Stimulated activated CD4-positive, alpha-beta T cell treated with anti-CD3 and anti-CD28 coated beads, Interleukin-4, amount 100 ng/mL, for 24 hours (primary cell): ENCODE measurements at places on chromosomes 13 and 19.

DNA sequence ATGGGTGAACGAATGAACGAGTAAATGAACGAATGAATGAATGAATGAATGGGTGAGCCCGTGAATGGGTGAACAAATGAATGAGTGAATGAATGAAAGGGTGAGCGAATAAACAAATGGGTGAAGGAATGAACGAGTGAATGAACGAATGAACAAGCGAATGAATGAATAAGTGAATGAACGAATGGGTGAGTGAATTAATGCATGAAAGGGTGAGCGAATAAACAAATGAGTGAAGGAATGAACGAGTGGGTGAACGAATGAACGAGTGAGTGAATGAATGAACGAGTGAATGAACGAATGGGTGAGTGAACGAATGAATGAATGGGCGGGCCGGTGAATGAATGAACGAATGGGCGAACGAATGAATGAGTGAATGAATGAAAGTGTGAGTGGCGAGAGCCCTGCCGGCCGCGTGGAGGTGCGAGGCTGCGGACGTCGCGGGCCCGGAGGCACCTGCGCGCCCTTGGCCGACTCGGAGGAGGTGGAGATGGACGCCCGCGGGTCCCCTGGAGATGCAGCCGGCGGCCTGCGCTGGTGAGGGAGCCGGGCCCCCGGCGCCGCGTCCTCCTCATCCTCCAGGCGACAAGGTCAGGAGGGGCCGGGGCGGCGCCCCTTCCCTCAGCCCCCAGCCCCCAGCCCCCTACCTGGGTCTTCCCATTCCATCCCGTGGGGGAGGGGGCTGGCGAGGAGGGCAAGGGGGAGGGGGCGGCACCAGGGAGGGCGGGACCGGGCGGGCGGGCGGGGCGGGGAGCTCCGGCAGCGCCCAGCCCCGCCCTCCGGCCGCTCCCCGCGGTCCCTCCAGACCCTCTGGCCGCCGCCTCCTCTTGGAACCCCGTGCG, 15.4 kb downstream of the ANKRD24 start:
- DNase-seq: no peak

DNA sequence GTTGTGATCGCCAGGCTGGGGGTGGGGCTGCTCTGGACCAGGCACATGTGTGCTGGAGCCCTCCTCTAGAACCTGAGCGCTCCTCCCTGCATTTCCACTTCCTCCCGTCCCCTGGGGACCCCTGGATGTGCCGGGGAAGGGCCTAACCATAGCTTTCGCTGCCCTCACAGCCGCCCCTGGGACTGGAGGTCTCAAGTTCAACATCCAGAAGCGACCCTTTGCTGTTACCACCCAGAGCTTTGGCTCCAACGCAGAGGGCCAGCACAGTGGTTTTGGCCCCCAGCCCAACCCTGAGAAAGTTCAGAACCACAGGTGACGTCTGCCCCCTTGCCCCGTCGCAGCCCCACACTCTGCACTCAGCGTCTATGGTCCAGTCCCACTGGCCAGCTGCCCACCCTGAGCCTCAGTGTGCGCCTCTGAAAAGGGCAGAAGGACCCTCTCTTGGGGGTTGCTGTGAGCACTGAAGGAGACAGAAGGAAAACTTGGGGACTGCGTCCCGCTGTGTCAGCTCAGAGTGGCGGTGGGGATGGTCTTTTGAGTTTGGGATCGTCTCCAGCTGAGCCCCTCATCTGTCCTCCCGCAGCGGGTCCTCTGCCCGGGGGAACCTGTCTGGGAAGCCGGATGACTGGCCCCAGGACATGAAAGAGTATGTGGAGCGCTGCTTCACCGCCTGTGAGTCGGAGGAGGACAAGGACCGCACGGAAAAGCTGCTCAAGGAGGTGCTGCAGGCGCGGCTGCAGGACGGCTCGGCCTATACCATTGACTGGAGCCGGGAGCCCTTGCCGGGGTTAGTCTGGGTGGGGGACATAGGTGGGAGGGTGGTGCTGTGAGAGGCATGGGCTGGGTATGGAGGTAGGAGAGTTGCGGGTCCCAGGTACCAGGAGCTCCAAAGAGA, 6.0 kb downstream of the LENG8 start:
- DNase-seq: no peak

GRCh38 chr19:5358173-5358800, 17.7 kb upstream of the PTPRS start:
- no peak for DNase-seq

DNA sequence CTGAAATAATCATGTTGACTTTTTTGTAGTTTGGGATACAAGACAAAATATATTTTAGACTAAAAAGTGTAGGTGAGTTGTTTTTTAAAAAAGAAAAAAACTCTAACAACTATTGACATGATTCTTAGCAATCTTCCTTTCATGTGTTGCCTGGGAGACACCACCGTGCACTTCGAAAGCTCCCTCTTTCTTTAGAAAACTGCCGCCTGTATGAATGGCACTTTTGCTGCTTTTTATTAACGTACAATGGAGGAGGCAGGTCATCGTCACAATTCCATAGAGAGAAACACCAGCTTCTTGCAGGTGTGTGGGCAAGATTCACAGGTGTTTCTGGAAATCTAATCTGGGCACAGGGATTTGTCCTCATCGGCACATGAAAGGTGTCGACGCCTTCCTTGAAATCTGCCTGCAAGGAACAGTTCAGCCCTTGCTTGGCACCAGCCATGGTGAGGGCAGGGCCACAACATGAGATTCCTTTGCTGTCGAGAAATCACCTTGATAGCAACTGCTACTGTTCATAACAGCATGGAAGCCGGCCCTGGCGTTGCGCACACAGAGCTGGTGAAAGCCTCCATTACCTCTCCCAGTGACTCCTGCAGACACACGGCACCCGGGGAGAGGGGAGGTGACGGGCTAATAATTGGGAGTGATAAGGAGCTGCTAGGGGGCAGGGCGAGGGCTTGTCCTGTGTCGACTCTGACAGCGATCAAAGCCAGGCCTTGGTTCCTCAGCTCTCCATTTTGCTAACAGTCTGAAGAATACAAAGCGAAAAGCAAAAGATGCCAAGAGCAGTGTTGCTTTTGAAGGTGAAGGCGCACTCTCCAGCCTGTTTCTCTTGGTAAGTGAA, 66.5 kb downstream of the EFNB2 start:
- no peak for DNase-seq

DNA sequence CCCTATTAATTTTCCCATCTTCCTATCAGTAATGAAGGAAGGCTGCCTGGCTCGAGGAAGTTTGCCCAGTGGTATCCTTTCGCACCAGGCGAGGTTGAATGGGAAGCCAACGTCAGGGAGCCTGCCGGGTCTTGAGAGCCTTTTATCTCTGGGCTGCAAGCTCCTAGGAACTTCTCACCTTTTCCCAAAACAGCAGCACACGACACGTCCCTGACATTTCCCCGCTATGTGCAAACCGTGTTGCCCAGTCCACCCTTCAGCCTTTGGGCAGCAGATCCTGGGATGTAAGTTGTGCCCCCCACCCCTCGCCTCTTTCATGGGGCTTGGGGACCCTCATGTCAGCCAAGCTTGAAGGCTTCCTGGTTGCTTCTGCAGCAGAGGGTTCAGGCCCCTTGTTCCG, 179.1 kb downstream of the ZNF536 start:
- no peak for DNase-seq

- DNase-seq: peak; percentile 58
Measured at GRCh38 chr19:29263305-29264135, 50.6 kb upstream of the UQCRFS1 start.

DNA sequence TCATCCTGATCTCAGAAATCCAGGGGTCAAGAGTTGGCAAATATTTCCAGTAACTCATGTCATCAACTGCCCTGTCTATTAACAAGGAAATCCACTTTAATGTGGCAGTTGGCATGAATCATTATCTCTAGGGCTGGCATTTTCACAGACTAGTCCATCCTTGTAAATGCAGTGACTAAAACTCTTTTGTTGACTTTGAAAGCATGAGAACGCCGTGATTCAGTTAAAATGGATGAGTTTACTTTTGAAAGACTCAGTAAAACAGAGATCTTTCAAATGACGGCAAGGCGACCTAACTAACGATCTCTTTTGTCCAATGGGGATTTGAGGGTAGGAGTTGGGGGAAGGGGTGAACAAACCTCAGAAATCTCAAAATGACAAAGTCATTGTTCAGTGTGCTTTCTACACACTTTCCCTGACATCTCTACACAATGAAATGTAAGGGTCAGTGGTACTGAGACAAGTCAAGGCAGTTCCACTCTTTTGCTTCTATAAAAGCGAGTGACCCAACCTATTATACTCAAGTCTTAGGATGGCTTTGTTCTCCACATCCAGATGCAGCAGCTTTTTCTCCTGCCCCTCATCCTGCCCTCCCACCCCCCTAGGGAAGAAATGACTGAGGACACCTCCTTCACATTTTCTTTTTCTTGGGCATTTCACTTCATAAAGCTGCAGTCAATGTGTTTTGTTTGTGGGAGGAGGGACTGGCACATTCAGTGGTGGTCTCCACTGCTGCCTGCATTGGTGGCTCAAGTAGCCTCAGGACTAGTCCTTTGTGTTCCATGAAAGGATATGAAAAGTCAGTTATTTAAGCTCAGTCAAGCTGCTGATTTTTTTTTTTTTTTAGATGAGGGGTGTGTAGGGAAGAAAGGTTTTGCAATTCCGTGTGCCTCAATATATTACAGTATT, 200.5 kb downstream of the ABCC4 start:
- no peak for DNase-seq

GRCh38 chr13:30647824-30648521, 30.3 kb downstream of the USPL1 start:
- DNase-seq: no peak

DNA sequence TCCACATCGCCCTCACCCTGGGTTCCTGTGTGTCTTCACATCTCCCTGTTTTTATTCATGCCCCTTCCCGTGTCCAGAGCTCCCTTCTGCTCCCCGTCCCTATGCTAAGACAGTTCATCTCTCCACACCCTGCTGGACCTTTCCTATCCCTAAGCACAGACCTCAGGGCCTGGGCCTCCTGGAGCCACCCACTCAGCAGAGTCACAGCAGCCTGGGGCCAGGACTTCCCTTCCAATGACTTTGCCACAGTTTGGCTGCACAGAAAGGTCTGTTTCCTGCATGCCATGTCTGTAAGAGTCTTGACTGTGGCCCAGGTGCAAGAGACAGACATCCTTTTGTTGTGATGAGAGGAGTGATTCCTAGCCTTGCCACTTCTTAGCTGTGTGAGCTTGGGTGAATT, 470.7 kb downstream of the TSHZ3 start:
- no peak for DNase-seq

GRCh38 chr13:111413407-111414187, 93.2 kb downstream of the TEX29 start:
- no peak for DNase-seq

- no peak for DNase-seq
Measured at GRCh38 chr19:2462635-2463421, 6.1 kb upstream of the LMNB2 start.

DNA sequence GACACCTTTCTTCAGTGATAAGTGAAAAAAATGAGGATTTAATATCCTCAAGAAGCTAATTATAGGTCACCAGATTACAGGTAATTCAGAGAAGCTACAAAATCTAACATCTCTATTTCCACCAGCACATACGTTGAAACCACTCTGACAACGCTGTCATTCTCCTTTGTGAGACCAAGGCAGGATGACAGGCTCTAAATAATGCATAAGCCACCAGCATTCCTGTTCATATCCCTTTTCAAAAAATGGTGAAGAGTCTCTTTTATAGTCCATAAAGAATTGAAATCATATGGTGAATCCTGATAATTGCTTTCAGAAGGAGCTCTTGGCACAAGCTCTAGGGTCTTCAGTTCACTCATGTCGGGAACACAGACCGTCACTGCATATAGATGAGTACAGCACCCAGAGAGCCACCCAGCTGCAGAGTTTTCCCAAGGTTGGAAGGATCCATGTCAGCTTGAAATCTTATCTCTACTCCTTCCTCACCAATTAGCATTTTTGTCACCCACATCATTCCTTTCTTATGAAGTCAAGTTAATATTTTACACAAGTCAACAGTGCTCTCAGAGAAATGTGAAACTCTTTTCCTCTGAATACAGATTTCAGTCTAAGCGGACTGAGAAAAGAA, 431.4 kb downstream of the TBC1D4 start:
- DNase-seq: no peak

DNA sequence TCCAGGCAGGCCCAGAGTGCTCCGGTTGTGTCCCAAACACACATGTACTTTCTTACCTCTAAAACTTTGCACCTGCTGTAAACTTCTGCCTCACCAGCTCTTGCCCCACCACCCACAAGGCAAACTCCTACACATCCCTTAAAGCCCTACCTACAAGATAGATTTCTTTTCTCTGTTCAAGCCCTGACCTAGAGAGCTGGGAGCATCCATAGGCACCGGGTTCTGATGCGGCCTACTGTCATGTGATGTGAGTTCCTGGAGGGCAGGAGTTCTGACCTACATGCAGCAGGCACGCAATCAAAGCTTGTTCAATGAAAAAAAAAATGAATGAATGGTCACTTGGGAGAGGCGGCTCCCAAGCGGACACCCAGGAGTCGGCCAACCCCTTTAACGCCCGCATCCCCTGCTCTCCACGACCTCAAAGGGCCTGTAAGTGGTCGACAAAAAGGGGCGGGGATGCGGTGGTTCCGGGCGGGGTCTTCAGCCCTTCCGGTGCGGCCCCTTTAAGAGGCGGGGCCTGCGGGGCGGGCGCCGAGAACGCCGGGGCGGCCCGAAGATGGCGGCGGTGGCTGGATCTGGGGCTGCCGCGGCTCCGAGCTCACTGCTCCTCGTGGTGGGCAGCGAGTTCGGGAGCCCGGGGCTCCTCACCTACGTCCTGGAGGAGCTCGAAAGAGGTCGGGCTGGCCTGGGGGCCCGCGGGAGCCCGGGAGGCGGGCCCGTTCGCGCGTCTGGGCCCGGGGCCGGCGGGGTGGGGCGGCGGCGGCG, at the start of gene MAP1S:
Gene MAP1S, plus strand, starts transcription at position 534 of the 765 bp plus-strand sequence. Its CDS starts 23 bp downstream, at position 557.
- DNase-seq: peak; percentile 71

GRCh38 chr13:20525144-20525600, 485 bp downstream of the CRYL1 start:
- DNase-seq: peak; percentile 15

- DNase-seq: peak; percentile 94
Measured at GRCh38 chr19:20661150-20661819, at the start of gene ZNF626. TSS of gene ZNF626 (minus strand) at chr19:20661571. CDS start at chr19:20661446, 125 bp downstream.

- DNase-seq: no peak
Measured at GRCh38 chr19:51326216-51327065, 15.0 kb downstream of the IGLON5 start.

GRCh38 chr13:56457535-56458190, 683.1 kb upstream of the PRR20A start:
- no peak for DNase-seq

DNA sequence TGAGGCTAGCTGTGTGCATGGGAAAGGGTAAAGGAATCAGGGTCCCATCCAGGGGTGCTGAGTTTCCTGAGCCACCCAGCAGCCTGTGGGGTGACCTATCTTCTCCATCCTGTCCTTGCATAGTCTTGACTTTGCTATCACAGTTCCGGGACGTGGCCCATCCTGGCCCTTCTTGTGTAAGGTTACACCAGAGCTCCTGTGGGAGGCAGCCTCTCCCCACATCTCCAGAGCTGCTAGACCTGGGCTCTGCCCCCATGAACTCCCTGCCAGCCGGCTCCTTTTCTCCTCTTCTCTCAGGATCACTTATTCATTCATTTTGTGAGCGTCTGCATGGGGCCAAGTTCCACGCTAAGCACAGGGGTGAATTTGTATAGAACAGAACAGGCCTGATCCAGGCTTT, 238.9 kb downstream of the TSHZ3 start:
- peak; percentile 9 for DNase-seq

GRCh38 chr19:37098570-37098969, 20.3 kb downstream of the ZNF420 start:
- DNase-seq: no peak
